ENCODE measurements at places on chromosomes 5 and 9.
A peak's percentile ranks its signal among the peaks of the same experiment; 100 is the strongest.

GRCh38 chr5:168401880-168402279, 84.4 kb upstream of the RARS1 start:
- no peaks in the 10 kb centered on the region for H3K4me1 ChIP-seq
- H3K27me3 ChIP-seq = no peaks in the 10 kb centered on the region
- peaks cover 16% of the 10 kb centered on the region for H3K36me3 ChIP-seq

- DNase-seq = no peak
- no peak overlapping the region for H3K27ac ChIP-seq
- no peaks in the 10 kb centered on the region for H3K27me3 ChIP-seq
- no peak overlapping the region for H3K4me3 ChIP-seq
These were observed 209.8 kb downstream of the MCTP1 start for GRCh38 chr5:95075111-95075510.

GRCh38 chr9:114238472-114238871, 83.1 kb downstream of the COL27A1 start:
- H3K4me1 ChIP-seq = no peaks in the 10 kb centered on the region
- no peaks in the 10 kb centered on the region for H3K27me3 ChIP-seq
- no peak overlapping the region for H3K4me3 ChIP-seq
- H3K27ac ChIP-seq = no peak overlapping the region
- H3K36me3 ChIP-seq = peaks cover 42% of the 10 kb centered on the region

GRCh38 chr9:96398582-96399324, 15.2 kb upstream of the SLC35D2 start:
- H3K27me3 ChIP-seq = no peaks in the 10 kb centered on the region
- no peak overlapping the region for H3K4me3 ChIP-seq
- peak overlapping the region; percentile 69 for H3K27ac ChIP-seq

- no peaks in the 10 kb centered on the region for H3K4me1 ChIP-seq
- DNase-seq = no peak
- H3K4me3 ChIP-seq = no peak overlapping the region
- no peaks in the 10 kb centered on the region for H3K27me3 ChIP-seq
- H3K36me3 ChIP-seq = no peaks in the 10 kb centered on the region
These were observed 47.6 kb upstream of the ADCY2 start for GRCh38 chr5:7348168-7348854.

DNA sequence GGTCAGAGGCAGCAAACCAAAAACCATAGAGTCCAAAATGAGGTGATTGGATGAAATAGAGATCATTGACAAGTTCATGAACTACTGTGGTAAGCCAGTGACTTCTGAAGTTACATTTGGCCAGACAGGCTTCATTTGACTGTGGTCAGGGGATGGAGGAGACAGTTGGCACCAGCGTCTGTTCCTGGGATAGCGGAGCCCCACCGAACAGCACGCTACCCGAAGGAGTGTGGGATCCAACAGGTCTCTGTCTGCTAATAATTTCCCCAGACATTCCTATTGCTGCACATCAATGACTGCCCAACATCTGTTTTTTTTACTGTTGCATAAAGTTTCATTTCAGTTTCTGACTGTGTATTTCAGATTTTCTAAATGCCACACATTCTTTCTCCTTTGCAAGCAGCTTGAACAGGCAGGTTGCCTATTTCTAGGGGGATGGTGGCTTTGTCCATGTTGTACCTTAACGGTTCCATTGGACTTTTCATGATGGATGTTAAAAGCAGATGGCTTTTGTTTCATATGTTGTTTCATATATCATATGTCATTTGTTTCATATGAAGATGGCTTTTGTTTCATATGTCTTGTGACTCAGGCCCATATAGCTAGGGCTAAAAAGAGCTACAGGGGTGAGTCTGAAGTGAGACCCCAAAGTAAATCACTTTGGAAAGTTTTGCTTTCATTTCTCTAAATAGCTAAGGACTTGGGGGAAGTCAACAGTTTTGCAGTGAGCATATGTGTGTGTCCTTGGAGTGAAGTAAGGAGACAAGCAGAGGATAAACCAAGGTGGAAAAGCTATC, 180.8 kb downstream of the GOLPH3 start:
- DNase-seq = no peak
- H3K27ac ChIP-seq = no peak overlapping the region

DNA sequence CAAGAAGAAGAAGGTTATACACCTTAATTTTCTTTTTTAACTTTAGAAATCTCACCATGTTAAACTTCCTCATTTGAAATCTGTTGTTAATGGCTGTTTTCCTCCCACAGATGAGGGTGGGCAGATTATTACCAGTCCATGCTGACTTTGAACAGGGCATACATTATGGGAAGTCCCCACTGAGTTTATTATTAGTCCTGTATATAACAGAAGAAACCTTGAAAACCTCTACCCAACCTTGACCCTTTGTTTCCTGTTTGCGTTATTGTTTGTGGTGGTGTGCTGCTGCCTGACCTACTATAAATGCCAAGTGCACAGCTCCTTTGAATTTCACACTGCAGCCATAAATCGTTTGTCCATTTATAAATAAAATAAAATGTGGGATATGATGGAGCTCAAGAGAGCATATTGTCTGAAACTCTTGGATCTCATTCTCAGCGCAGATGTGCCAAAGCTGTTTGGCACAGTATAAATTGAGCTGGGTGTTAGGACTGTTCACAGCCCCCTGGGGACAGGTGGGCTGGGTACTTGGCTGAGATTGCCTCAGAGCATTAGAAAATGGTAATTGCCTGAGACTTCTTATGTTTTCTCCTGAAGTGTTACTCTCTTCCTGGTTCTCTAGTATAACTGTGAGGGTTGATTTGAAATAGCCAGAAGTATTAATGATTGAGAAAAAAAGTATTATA, 139.6 kb downstream of the SPATA31D1 start:
- no peaks in the 10 kb centered on the region for H3K27me3 ChIP-seq
- no peak for DNase-seq
- H3K27ac ChIP-seq = no peak overlapping the region
- H3K4me3 ChIP-seq = no peak overlapping the region

- no peaks in the 10 kb centered on the region for H3K36me3 ChIP-seq
- H3K4me1 ChIP-seq = peaks cover 50% of the 10 kb centered on the region
- H3K27ac ChIP-seq = no peak overlapping the region
- H3K27me3 ChIP-seq = no peaks in the 10 kb centered on the region
- peak overlapping the region; percentile 18 for H3K4me3 ChIP-seq
These were observed 15.9 kb downstream of the ENG start for GRCh38 chr9:127838375-127839078.

DNA sequence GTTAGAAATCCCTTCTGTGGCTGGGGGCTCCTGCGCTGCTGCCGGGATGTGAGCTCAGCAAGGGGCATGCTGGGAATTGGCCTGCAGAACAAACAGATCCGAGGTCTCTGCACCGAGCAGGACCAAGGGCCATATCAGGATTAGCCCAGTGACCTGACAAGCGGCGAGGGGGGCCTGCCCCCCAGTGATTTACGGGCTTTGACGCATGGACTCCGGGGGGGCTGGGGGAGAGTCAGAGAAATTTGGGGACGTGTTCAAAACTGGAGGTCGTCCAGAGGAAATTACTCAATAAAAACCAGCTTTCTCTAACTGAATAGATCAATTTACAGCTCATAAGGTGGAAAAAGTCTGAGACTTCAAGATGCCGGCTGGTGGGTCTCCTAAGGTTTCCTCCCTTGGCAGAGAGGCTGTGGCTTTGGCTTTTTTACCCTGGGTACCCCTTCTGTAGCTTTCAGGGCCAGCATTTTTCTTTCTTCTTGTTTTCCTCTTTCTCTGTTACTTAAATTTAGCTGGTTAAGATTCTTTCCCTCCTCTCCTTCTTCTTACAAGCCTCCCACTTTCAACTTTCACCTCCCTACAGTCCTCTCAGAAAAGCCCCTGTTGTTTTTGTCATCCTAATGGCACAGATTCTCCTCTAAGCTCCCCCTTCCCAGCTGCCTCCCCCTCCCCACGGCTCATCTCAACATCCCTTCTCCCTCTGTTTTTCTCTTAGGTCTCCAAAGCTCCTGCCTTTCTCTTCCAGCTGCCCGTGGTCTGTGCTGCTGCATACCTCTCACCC, 551.0 kb downstream of the CCDC171 start:
- DNase-seq = no peak
- H3K27me3 ChIP-seq = no peaks in the 10 kb centered on the region
- H3K36me3 ChIP-seq = no peaks in the 10 kb centered on the region
- H3K4me1 ChIP-seq = 0 out of 2 replicates have a peak, but pooled peaks cover 15% of the 10 kb centered on the region
- H3K27ac ChIP-seq = no peak overlapping the region

GRCh38 chr9:122998448-122998847, 35.0 kb upstream of the GPR21 start:
- H3K4me3 ChIP-seq = no peak overlapping the region
- peaks cover 16% of the 10 kb centered on the region for H3K4me1 ChIP-seq
- H3K27me3 ChIP-seq = no peaks in the 10 kb centered on the region
- peak; percentile 3 for DNase-seq
- H3K36me3 ChIP-seq = peaks cover 23% of the 10 kb centered on the region

- peaks cover 4% of the 10 kb centered on the region for H3K27me3 ChIP-seq
- no peak for DNase-seq
- no peak overlapping the region for H3K27ac ChIP-seq
These were observed 3.0 kb downstream of the TLE4 start for GRCh38 chr9:79574781-79575180.

GRCh38 chr5:147093138-147093537, 141.7 kb upstream of the STK32A start:
- H3K27ac ChIP-seq = no peak overlapping the region
- H3K36me3 ChIP-seq = no peaks in the 10 kb centered on the region
- H3K4me1 ChIP-seq = 0 out of 2 replicates have a peak, but pooled peaks cover under 1% of the 10 kb centered on the region
- no peak for DNase-seq
- no peaks in the 10 kb centered on the region for H3K27me3 ChIP-seq

DNA sequence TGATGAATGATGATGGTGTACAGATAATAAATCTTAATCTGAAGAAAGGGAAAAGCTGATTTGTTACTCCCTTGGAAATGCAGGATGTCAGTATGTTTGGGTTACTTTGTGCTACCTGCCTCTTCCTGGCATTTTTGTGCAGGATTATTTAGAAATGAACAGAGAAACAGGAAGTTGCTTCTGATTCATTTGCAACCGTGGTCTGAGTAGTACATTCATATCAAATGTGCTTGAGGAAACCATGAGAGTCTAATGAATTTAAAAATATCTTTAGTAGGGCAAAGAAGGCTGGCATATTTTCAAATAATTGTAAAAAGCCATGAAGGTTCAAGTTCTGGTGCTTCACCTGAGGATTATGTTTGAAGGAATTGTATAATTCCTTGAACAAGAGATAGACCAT, 391.6 kb downstream of the TMEM161B start:
- no peak overlapping the region for H3K4me3 ChIP-seq
- H3K27ac ChIP-seq = no peak overlapping the region
- H3K27me3 ChIP-seq = no peaks in the 10 kb centered on the region
- H3K36me3 ChIP-seq = no peaks in the 10 kb centered on the region
- no peak for DNase-seq

GRCh38 chr5:140609126-140609525, 23.8 kb downstream of the CD14 start:
- H3K27me3 ChIP-seq = no peaks in the 10 kb centered on the region
- H3K27ac ChIP-seq = no peak overlapping the region
- H3K4me1 ChIP-seq = peaks cover 73% of the 10 kb centered on the region
- H3K36me3 ChIP-seq = no peaks in the 10 kb centered on the region
- no peak overlapping the region for H3K4me3 ChIP-seq
- no peak for DNase-seq

DNA sequence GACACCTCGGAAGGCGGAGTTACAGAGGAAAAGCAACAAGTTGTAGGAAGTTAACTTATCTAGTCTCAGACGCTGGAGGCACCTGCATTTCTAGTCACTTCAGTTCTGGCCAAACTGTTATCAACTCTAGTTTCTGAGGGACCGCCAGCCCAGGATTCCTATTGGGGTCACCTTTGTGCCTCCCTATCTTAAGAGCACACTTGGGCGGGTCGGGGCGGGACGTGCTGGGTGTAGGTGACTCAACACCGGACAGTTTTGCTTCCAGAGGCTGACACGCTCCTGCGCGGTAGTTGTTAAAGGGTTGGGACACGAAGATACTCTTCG, 679 bp upstream of the KDM4C start:
- DNase-seq = peak; percentile 73
- peaks cover 32% of the 10 kb centered on the region for H3K4me1 ChIP-seq
- H3K27ac ChIP-seq = peak overlapping the region; percentile 96
- H3K27me3 ChIP-seq = no peaks in the 10 kb centered on the region

- H3K27ac ChIP-seq = no peak overlapping the region
- H3K27me3 ChIP-seq = peaks cover 52% of the 10 kb centered on the region
- no peaks in the 10 kb centered on the region for H3K4me1 ChIP-seq
- DNase-seq = no peak
- H3K36me3 ChIP-seq = no peaks in the 10 kb centered on the region
These were observed 139.3 kb upstream of the COL5A1 start for GRCh38 chr9:134502266-134502791.

DNA sequence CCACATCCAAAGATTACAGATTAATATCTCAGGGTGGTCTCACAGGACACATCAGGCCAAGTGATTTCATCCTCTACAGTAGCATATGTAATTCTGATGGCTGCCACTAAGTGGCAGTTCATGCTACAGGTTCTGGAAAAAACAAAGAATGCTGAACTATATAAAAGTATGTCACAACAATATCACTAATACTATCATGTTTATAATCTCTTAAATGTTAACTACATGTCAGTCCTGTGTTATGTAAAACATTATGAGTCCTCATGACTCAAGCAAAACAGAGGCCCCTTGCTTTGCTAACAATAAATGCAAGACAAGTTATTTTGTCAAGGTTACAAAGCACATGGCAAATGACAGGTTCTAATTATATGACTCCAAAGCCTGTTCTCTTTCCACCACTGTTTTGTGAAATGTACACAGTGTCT, 233.2 kb downstream of the FBXL17 start:
- no peaks in the 10 kb centered on the region for H3K4me1 ChIP-seq
- H3K27me3 ChIP-seq = no peaks in the 10 kb centered on the region
- peak; percentile 5 for DNase-seq
- no peak overlapping the region for H3K4me3 ChIP-seq
- no peak overlapping the region for H3K27ac ChIP-seq
- H3K36me3 ChIP-seq = no peaks in the 10 kb centered on the region

DNA sequence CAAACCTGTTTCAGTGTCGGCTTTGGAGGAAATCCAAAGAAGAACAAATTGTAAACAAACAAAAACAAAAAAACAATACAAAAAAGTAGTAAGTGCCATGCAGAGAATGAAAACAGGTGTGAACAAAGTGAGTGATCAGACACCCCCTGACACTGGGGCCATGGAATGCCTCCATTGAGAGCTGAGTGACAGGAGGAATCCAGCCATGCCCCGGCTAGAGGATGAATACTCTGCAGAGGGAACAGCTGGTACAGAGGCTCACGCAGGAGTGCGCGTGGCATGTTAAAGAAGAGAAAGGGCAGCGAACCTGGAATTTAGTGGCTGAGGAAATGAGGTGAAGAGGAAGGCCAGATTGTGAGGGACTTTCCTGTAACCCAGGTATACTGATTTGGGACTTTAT, 15.5 kb upstream of the CCNJL start:
- peaks cover 8% of the 10 kb centered on the region for H3K4me1 ChIP-seq
- H3K27me3 ChIP-seq = no peaks in the 10 kb centered on the region
- H3K4me3 ChIP-seq = no peak overlapping the region
- no peak overlapping the region for H3K27ac ChIP-seq
- H3K36me3 ChIP-seq = no peaks in the 10 kb centered on the region

Data from HepG2 (cell line).